ENCODE measurements at places on chromosomes 1 and 21.

DNA sequence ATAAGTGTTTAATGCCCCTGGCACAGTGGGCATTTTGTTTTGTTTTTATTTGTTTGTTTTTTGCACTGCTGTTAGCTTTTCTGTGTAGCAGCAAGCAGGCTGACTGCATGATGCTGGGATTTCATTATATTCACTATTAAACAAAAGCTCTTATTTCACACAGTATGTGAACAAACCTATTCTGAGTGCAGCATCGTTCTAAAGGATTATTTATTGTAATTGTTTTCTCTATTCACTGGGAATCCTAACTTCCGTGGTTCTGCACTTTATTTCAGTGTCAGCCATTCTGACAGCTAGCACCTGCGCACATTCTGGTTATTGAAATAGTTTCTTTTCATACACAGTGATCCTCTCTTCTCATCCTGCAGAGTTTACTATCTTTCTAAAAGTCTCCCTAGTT lies 595.0 kb downstream of the NEGR1 start:
- DNase-seq, result no peak

DNA sequence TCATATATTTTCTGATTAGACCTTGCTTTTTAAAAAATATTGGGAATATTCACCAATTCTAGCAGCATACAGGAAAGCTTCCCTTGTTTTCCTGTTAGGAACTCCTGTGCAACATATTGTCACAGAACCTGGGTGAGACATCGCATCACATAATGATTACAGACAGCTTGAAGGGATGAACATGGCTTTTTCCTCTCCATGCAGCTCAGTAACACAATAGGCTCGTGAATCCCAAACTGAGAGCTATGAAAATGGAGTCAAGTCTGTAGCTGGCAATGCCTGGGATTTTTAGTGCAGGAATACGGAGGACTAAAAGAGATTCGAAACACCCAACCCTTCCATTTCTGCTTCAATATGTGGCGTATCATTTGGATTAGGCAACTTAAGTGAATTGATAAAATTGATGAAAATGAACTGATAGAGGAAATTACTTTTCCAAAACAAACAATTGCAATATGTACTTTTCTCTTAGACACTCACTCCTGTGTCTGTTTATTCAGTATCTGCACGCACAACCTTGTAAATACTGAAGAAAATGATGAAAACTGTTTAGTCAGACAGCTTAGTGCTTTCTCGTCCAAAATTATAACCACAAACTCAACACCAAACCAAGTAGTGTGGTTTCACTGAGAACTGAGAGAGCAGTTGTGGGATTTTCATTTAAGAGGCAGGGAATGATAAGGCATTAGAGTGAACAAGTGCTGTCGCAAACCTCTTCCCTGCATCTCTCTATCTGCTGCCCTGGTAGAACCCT lies 250.4 kb downstream of the PTBP2 start:
- no peak for DNase-seq

DNA sequence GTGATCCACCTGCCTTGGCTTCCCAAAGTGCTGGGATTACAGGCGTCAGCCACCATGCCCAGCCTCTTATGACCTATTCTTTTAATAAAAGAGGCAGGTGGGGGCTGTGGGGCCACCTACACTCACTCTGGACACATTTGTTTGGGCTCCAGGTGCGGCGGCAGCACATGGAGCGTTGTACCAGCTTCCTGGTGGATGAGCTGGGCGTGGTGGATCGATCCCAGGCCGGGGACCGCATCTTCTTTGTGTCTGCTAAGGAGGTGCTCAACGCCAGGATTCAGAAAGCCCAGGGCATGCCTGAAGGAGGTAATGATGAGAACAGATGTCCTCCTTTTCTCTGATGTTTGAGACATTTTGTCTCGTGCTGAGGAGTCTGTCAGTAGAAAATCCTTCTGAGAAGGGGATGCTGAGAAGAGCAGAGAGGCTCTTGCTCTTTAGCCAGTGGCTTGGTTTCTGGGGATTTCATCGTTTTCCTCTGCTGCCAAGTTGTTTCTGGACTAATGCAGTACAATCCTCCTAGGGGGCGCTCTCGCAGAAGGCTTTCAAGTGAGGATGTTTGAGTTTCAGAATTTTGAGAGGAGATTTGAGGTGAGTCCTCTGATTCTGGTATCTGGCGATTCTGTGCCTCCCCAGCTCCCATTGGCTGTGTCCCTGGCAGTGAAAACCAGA lies 17.9 kb upstream of the MIIP start:
- peak; percentile 38 for DNase-seq

GRCh38 chr1:238281418-238281817 lies 390.7 kb upstream of the ZP4 start:
- DNase-seq, result no peak

All from activated CD4-positive, CD25-positive, alpha-beta regulatory T cell (primary cell).